GM23338 (cell line): ENCODE measurements at places on chromosomes 2 and 18. TPM values are rescaled to one million over a fixed set of nuclear protein-coding genes. Genes with fewer than 3 reads are reported as not detected.

DNA sequence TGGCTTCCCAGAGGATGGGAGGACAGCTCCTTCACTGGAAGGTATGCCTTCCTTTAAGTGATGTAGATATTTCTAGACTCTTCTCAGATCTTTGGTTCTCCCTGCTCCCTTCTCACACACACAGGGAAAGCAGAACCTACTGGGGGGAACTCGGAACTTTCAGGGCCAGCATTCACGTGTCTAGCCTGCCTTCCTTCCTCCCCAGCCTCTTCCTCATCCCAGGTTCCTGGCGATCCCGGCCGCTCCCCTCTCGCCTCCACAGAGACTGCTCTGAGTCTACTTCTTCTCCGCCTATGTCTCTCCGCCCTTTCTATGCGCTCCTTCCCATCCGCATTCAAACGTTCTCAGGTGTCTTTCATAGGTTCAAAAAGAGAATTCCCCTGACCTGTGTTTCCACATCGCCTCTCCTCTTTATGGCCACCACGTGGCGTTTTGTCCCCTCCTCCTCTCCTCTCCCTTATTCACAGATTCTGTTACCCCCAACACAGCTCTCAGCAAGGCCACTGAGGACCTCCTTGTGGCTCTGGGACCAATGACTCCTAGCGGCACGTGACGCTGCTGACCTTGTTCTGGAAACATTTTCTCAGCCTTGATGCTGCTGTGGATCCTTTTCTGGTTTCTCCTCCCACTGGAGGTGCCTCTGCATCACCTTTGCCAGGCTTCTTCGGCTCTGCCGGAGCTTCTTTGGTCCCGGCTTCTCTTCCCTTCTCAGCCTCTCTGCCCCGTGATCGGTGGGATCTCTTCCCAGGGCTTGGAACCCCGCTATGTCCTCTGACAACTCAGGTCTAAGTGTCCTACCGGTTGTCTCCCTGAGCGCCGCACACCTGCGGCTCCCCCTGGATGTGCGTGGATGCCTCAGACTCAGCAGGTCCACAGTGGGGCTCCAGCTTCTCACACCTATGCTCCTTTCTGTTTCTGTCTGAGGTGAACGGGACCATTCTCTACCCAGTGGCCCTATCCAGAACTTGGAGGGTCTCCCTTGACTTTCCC, 77.5 kb downstream of the VAPA start:
- DNase-seq: no peak

DNA sequence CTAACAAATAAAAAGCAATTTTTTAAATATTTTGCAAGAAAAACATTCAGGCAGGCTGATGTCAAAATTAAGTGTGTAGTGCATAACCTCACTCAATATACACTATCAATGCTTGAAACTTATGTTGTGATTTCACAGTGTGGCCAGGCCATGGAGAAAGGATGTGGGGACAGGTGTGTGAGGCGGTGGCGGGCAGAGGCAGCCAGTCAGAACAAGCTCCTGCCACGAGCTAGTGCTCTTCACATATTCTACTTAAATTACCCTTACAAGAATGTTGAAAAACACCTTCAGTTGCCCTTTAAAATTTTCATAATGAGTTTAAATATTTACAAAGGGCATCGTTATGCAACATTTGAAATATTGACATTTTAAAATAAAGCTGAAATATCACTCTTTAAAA, 43.2 kb downstream of the CYB5A start:
- DNase-seq: no peak

- no peak for DNase-seq
These were observed 9.1 kb downstream of the NDUFS1 start for GRCh38 chr2:206150168-206150567.

DNA sequence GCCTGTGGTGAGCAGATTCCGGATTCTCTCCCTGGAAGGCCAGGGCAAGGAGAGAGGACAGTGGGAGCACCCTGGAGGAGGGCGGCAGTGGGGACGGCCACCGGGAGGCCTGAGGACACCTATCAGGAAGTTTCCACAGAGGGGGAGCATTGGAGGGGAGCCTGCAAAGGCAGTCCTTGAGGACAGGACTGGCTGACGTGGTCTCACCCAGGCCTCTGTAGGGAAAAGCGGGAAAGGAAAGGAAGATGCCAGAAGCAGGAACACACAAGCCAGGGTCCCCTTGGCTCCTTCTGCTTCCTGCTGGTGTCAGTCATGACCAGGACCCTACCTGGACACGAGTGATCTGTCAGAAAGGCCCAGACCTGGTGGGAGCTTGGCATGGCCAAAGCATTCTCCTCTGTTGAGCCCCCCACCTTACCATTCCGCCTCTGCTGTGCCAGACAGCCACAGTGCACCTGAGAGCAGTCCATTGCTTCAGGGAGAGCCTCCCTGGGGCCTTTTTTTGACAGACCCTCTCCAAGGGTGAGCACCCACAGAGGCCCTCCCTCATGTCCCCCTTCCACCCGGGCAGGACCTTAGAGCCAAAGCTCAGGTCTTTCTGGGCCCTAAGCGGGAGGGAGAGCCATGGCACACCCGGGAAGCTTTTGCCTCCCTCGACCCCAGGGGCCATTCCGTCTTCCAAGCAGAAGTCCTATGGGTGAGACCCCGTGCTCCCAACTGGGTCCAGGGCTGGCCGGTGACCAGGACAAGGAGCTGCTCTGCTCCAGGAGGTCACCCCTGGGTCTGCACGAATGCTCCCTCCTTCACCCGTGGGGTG, 333.1 kb downstream of the DYSF start:
- DNase-seq: no peak

- DNase-seq: no peak
These were observed 37.1 kb upstream of the TNFRSF11A start for GRCh38 chr18:62287781-62288664.

DNA sequence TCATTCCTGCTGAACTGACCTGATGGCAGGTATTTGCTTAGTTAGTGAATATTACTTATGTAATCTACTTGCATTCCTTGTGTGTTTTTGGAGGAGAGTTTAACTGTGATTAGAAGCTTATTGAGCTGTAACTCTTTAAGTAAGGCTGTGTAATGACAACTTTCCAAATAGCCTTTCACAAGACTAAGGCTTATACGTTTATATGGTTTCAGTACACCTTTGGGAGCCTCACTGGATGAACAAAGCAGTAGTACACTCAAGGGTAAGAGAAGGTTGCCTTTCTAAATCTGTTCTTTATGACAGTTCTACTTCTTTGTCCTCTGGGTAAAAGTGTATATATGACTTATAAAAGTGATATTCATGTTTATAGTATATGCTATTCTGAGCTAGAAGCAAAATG, 4.3 kb downstream of the ITPRID2 start:
- DNase-seq: no peak

Gene SP110
- 1.1 and 2.3 TPM in 2 replicates for total RNA-seq
